Activated T-helper 1 cell treated with anti-CD3 and anti-CD28 coated beads, Interleukin-12 subunit alpha, Interleukin-12 subunit beta, Interleukin-2, Interleukin-4 antibody, amounts not matched to agents 30 ng/mL and 10 ng/mL and 1 ng/mL, durations not matched to agents 14 hours and 24 hours and 36 hours (primary cell): ENCODE measurements at places on chromosomes 5 and 9.

GRCh38 chr5:103211576-103212561, 46.7 kb upstream of the MACIR start:
- DNase-seq, result no peak

DNA sequence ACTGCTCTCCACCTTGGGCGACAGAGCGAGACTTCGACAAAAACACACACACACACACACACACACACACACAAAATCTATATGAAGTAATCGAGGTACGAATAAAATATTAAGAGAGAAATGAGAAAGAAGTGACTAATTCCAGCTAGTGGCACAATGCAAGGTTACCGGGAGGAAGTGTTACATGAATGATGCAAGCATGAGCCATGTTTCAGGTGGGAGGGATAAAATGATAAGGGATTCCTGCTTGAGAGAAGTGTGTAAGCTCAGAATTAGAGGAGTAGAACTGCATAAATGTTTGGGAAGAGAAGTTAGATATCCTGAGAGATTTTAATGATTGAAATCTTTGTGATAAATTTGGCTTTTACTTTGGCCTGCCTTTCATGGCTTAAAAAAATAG, 18.8 kb downstream of the HAPLN1 start:
- no peak for DNase-seq

DNA sequence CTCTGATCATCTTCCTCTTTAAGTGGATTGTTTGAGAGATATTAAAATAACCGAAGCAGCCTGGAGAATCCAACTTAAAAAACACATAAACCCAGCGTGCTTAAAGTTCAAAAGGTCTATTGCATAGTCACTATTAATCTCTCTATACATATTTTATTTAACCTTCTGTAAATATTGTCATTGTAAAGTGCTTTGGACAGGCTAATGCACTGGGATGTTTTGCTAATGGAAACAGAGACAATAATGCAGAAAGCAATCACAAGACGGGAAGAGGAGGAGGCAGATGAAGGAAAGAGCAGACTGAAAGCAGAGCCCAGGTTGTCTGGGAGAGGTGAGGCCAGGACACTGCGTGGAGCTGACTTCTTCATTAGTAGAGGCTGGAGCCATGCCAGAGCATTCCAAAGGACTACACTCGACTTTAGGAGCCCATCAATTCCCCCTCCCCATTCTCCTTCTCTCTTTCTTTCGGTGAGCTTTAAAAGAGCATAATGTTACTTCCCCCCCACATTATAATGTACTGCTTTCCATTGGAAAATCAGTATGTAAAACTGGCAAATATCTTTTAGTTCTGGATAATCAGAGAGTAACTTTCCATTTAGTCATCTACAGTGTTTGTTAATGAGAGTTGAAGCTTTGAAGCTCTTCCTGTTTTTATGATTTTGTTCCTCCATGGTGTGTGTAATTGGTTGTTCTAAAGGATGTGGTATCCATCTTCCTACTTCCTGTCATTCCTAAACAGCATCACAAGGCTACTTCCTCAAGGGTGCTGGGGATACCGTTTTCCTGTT, 307.3 kb upstream of the MPDZ start:
- DNase-seq, result no peak

GRCh38 chr5:6435356-6435755, 13.3 kb upstream of the UBE2QL1 start:
- DNase-seq, result no peak

DNA sequence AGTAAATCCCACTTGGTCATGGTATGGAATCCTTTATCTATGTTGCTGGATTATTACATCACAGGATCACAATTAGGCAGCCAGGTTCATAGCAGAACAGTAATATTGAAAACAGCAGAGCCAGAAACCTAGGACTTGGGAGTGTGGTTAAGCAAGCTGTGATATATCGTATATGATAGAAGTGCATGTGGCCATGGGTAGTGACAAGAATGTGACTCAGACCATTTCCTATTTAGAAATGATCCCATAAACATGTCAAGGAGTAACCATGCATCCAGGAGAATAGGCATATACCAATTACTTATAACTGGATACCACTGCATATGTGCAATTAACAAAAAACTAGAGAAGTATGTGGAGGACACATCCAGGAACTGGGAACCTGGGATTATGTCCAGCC, 31.2 kb downstream of the AMBP start:
- no peak for DNase-seq

- no peak for DNase-seq
Observed at GRCh38 chr5:90488791-90489190, 14.1 kb downstream of the POLR3G start.

DNA sequence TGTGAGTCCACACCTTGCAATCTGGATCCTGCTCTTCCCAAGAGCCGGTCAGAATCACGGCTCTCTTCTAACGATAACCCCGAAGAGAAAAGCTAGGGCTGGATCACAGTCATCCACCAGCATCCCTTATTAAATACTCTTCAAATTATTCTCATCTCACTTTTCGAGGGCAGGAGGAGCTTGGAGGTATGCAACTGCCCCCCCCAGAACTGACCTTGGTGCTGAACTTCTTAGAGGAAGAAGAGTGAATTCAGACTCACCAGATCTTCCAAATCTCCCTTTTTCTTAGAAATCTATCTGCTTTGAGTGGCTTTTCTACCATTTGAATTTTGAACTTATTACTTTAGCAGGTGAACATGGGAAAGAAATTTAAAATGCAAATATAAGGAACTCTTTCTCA, 75.7 kb downstream of the MED10 start:
- DNase-seq, result no peak

DNA sequence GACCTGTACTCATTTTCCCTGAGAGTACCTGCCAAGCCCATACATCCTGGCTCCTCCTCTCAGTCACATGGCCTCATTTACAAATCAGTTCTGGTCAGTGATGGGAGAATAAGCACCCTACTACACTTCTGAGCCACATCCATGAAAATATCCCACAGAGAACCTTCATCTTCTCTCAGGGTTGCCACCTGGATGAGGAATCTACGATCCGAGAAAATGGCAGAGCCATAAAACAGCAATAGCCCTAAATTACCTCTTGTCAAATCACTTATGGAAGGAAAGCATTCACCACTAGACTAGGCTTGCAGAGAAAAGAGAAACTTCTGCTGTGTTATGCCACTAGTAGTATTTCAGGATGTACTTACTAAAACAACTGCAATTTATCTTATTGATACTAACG, 324.8 kb downstream of the BNC2 start:
- DNase-seq, result no peak

DNA sequence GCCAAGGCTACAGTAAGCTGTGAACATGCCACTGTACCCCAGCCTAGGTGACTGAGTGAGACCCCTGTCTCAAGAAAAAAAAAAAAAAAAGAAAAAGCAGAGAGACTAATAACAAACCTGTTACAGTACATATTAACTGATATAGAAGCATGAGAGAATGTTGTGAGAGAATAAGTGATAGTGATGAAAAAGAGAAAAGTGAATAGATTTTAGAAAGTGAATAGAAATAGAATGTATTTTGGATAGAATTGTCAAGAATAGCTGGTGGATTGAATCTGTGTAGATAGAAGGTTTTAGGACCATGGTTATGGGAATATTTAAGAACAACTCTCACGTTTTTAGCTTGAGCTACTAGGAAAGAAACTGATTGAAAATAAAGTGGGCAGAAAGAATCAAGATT, 135.8 kb downstream of the WDR70 start:
- no peak for DNase-seq

- no peak for DNase-seq
Observed at GRCh38 chr9:83707518-83707767, 315 bp downstream of the UBQLN1 start.

GRCh38 chr5:108857905-108858304, 110.2 kb downstream of the FER start:
- DNase-seq, result no peak

- no peak for DNase-seq
Observed at GRCh38 chr5:172793577-172794488, 22.8 kb upstream of the DUSP1 start.
